ENCODE measurements at places on chromosomes 4 and X.

- DNase-seq: no peak
Measured at GRCh38 chr4:127352220-127353113, 280.3 kb upstream of the INTU start.

GRCh38 chr4:93184053-93184452, 644.5 kb upstream of the ATOH1 start:
- DNase-seq: no peak

DNA sequence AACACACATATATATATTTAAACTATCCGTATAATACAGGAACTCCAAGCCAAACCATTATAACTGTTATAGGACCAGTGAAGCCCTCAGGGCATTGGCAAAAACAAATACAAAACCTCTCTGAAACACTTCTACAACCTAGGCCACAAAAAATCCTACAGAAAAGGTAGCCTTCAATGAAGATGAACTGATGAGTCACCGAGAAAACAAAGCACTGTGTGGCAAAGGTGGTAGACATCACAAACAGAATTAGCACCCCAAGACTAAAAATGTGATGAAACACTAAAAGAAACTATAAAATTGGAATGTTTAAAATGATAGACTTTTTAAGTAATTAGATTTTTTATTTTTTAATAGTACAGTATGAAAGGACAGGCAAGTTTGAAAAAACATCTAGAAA, 5.5 kb upstream of the HSPA4L start:
- no peak for DNase-seq

GRCh38 chr4:187444061-187444460, 551.5 kb upstream of the ZFP42 start:
- DNase-seq: no peak

DNA sequence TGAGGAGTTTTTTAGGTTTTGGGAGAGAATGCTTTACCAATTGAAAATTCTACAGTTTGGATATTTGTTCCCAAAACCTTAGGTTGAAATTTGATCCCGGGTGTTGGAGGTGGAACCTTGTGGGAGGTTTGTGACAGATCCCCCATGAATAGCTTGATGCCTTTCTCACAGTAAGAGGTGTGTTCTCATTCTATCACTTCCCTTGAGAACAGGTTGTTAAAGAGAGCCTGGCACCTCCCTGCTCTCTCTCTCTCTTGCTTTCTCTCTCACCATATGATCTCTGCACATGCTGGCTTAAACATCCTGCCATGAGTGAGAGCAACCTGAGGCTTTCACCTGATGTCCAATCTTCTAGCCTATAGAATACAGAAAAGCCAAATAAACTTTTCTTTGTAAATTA, 1475.5 kb upstream of the AGA start:
- DNase-seq: no peak

DNA sequence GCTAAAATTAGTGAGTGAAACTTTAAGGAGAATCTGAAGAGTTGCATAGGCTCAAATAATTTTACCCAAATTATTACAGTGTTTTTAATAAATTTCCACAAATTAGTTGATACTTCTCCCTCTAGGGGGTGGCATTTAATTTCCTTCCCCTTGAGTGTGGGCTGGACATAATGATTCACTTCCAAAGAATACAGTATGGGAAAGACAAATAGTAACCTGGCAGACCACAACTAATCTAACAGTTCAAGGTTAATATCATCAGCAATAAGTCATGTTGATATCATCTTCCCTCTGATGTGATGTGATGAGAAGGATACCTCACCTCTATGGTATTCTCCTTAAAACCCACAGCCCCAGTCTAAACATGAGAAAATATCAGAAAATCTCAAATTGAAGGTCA, 15.5 kb downstream of the PFKFB1 start:
- no peak for DNase-seq

- no peak for DNase-seq
Measured at GRCh38 chr4:16785793-16786527, 112.5 kb downstream of the LDB2 start.

- no peak for DNase-seq
Measured at GRCh38 chrX:136347706-136348105, 46.9 kb downstream of the ADGRG4 start.

DNA sequence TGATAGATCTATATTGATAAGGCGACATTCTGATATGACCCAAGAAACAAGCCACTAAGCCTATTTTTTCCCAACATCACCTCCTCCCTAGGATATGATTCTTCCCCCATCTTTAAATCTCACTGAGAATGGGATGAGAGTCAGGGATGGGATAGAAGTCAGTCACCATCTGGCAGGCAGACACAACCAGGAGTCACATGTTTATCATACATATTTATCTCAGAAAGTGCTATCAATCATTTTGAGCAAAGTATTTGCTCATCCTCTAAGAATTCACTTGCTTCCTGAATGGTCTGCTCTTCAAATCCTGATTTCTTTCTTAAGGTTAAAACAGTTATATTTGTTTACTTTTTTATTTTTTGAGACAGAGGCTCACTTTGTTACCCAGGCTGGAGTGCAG, 20.3 kb downstream of the DNAAF6 start:
- no peak for DNase-seq

GRCh38 chr4:186144198-186144945, 39.9 kb downstream of the FAM149A start:
- DNase-seq: no peak

- no peak for DNase-seq
Measured at GRCh38 chr4:134539729-134540231, 338.2 kb upstream of the PABPC4L start.

GRCh38 chr4:72444092-72444491, 124.9 kb downstream of the ADAMTS3 start:
- DNase-seq: no peak

- DNase-seq: no peak
Measured at GRCh38 chrX:44961817-44962607, 89.0 kb downstream of the KDM6A start.

DNA sequence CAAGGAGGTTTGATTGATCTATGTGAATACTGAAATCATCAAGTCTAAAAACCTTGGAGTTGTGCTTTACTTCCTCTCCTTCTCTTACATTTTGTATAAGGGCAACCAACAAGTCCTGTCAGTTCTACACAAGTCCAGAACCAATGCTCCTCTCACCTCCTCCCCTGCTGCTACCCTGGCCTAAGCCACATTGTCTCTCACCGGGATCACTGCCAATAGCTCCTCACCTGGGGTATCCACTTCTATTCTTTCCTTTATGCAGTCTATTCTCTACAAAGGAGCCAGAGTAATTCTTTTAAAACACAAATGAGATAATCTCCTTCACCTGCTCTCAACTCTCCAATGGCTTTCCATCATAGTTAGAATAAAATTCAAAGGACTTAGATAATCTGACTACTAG, 13.3 kb upstream of the ARHGEF6 start:
- DNase-seq: no peak

DNA sequence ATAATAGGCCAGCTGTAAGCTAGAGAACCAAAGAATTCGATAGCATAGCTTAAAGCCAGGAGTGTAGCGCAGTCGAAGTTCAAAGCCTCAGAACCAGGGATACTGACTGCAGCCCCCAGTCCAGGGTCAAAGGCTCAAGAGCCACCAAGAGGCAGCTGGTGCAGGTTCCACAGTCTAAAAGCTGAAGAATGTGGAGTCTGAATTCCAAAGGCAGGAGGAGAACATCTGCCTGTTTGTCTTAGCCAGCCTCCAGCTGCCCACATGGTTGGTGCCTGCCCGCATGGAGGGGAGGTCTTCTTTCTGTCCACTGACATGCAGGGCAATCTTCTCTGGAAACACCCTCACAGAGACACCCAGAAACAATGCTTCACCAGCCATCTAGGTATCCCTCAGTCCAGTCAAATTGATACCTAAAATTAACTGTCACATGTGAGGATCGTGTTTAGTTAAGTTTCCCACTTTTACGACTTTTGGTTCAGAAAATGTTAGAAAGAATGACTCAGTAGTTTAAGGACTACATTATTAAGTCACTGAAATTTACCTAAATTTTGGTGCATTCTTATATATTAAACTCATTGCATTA, 52.8 kb upstream of the RHOH start:
- DNase-seq: no peak

DNA sequence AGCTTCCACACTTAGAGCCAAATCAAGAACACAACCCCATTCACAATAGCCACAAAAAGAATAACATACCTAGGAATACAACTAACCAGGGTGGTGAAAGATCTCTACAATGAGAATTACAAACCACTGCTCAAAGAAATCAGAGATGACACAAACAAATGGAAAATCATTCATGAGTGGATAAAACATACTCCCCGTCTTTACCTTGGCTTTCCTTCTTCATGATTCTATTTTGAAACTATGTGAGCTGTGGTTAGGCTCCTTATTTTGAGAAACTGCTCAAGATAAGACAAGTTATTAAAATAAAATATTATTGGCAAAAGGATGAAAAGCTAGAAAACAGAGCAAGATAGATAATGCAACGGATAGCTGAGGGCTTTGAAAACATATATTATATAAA, 598.1 kb upstream of the FAT1 start:
- DNase-seq: no peak

DNA sequence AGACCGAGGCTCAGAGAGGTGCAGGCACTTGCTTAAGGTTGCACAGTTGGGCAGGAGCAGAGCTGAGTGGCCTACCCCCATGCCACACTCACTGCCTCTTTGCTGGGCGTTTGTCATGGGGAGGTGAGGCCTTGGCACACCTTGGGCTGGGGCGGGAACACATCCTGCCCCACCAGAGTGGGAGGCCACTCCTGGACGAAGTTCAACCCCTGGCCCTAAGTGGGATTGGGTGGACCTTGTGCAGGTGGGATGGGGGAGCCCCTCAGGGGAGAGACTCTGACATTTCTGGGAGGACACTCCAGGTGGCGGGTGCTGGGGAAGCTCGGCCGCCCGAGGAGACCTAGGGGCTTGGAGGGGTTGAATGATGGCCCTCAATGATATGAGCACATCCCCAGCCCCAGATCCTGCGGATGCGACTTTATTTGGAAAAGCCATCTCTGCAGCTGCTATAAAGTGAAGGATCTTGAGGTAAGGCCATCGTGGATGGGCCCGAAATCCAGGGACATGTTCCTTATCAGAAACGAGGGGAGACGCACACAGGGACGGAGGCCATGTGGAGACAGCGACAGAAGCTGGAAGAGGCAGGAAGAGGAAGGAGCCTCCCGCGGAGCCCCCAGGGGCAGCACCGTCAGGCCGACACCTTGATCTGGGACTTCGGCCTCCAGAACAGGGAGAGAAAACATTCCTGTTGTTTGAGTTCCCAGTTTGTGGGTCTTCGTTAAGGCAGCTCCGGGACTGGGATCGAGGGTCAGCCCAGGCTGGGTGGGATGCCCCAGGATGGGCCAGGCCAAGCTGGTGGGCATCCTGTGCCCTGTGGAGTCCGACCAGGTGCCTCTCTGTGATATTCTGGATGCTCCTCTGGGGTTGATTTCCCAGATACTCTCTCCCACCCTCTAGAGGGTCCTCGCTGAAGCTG, 111.6 kb upstream of the LRPAP1 start:
- DNase-seq: no peak

DNA sequence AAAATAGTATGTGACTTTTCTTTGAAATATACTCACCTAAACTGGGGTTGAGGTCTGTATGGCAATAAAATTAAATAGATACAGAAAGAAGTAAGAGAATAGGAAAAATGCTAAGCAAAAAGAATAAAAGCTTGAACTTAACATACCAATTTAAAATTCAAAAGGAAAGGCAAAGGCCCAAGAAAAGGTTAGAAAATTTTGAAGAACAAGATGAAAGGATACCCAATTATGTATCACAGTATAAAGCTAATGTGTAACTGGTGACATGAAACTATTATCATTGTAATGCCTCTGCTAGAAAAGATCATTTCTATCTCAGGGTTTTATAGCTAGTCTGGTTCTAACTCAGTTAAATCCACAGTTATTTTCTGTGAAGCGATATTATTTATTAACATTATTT, 99.1 kb downstream of the PDLIM5 start:
- no peak for DNase-seq

- DNase-seq: no peak
Measured at GRCh38 chrX:83510510-83511062, 2.5 kb downstream of the POU3F4 start.

- no peak for DNase-seq
Measured at GRCh38 chr4:99640676-99641075, 17.0 kb downstream of the C4orf54 start.

GRCh38 chr4:52625216-52625615, 33.9 kb downstream of the USP46 start:
- no peak for DNase-seq

GRCh38 chr4:143351774-143352451, 15.2 kb downstream of the GAB1 start:
- no peak for DNase-seq

DNA sequence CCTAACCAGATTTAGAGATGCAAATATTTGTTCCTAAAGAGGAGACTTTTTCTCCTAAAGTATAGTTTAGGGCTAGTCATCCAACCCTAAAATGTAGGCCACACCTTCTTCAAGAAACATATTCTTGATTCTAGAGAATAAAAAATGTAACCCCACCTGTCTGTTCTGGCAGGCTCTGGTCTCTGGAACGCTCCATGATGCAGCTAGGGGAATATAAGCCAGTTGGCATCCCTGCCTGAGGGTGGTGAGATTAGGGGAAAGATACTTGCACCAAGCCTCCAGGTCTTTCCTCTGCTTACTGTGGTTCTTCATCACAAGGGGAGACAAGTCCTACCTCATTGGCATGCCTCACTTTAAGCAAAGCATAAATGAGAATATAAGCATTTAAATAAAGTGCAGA, 21.2 kb upstream of the TBC1D9 start:
- no peak for DNase-seq

GRCh38 chr4:39285111-39285795, 80.9 kb downstream of the RFC1 start:
- DNase-seq: no peak

DNA sequence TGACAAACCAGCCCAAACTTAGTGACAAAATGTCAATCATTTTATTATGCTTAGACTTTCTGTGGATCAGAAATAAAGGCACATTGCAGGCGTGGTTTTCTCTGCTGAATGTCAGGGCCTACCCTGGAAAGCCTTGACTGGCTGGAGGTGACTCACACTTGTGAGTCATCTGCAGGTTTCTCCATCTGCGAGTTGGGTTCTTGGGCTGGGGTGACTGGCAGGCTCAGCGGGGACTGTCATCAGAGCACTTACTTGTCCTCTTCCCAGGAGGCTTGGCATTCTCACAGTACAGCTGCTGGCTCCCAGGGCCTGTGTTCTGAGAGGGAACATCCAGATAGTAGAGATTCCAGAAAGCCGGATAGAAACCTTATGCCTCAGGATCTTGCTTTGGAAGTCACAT, 153.8 kb upstream of the AGA start:
- DNase-seq: no peak

- DNase-seq: no peak
Measured at GRCh38 chr4:123824524-123824923, 427.9 kb downstream of the SPRY1 start.

- no peak for DNase-seq
Measured at GRCh38 chrX:110363244-110363643, 4.6 kb downstream of the RTL9 start.

DNA sequence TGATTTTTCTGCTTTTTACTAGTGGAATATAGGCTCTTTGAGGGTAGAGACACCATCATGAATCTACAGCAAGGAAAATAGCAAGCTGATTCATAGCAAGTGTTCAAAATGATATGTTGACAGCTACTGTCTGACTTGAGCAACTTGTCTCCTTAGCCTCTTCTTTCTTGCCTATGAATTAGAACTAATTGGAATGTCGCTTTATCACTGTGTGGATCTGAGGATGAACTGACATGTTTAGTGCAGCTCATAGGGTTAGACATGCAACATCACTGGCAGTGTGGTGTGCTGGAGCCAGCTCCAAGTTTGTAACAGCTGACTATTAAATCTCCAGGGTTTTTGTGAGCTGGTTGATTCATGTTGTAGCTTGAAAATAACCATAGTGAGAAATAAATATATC, 1068.4 kb downstream of the PCDH18 start:
- no peak for DNase-seq

GRCh38 chr4:133148690-133149363, at the start of gene PCDH10:
Gene PCDH10 (plus strand): TSS chr4:133149294. CDS start chr4:133150141, 847 bp downstream.
- peak; percentile 60 for DNase-seq
